Fibroblast of pulmonary artery (primary cell): ENCODE measurements at places on chromosomes 16 and 17.

DNA sequence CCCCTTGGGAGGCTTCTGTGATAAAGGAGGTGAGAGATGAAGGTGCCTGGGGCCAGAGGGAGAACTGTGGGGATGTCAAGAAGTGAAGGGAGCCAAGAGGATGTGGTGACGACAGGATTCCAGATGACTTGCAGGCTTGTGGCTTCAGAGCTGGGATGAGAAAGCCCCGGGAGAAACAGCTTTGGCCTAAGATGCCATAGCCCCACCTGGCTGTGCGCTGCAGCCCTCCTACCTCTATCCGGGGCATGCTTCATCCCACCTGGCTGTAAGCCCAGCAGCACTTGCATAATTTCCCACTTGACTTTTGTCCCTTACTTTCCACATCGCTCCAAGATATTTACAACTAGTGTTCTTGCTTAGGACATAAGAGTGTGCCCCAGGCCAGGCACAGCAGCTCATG is 29.3 kb downstream of the GINS3 start:
- peak; percentile 29 for DNase-seq

GRCh38 chr16:4090351-4090851 is 25.8 kb downstream of the ADCY9 start:
- peak; percentile 27 for DNase-seq

GRCh38 chr16:47780213-47780875 is 319.2 kb downstream of the PHKB start:
- no peak for DNase-seq

DNA sequence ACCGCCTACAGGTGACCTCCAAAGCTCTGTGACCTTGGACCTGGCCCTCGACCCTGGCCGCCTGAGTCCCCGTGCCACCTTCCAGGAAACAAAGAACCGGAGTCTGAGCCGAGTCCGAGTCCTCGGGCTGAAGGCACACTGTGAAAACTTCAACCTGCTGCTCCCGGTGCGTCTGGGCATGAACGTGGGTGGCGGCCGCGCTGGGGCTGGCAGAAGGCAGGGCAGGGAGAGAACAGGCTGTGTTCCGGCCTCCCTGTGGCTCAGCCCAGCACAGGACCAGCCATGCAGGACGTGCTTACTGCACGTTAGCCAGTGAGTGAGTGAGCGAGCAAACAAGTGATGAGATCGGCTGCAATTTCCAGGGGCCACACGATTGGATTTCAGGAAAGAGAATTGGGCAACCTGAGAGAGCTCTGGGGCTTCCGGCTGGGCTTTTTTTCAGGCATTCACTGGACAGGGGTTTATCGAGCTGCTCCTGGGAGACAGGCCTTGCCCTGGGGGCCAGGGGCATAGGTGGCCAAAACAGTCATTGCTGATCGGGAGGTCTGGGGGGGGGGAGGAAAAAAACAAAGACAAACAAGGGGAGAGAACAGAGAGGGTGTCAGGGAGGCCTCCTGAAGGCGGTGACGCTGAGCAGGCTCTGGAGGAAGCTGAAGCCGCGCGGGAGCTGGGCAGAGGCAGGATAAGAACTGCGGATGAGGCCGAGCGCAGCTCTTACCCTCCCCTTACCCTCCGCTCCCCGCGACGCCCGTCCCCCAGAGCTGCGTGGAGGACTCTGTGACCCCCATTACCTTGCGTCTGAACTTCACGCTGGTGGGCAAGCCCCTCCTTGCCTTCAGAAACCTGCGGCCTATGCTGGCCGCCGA is 16.9 kb downstream of the ITGAX start:
- DNase-seq: no peak

DNA sequence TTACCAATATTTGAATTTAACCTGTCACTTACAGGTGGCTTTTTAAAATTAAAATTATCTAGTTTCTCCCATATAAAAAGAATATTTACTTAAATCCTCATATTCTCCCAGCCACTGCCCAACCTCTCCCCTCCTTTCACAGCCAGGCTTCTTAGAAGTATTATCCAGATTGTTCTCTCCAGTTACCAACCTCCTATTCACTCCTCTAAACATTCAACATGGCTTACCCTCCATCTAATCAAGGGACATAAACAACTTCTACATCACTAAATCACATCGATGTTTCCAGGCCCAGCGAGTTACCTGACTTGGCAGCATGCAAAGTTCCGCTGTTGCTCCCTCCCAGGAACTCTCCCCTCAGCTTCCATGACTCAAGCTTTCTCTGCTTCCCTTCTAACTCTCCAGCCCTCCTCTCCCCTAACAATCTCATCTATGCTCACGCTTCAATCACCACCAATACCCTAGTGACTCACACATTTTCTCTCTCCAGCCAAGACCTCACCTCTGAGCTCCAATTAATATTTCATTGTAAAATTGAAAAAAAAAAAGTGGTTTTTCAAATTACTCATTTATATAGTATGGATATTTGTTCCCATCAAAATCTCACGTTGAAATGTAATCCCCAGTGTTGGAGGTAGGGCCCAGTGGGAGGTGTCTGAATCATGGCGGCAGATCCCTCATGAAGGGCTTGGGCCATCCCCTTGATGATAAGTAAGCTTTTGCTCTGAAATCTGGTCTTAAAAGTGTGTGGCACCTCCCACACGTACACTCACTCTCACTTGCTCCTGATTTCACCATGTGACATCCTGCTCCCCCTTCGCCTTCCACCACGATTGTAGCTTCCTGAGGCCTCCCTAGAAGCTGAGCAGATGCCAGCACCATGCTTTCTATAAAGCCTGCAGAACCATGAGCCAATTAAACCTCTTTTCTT is 88.5 kb downstream of the HELZ start:
- DNase-seq: peak; percentile 22

GRCh38 chr17:9408868-9409829 is 166.5 kb downstream of the STX8 start:
- no peak for DNase-seq

- DNase-seq: no peak
These were observed 176.0 kb downstream of the WWOX start for GRCh38 chr16:78275420-78275819.

- no peak for DNase-seq
These were observed 76.5 kb upstream of the GSE1 start for GRCh38 chr16:85536411-85537330.

DNA sequence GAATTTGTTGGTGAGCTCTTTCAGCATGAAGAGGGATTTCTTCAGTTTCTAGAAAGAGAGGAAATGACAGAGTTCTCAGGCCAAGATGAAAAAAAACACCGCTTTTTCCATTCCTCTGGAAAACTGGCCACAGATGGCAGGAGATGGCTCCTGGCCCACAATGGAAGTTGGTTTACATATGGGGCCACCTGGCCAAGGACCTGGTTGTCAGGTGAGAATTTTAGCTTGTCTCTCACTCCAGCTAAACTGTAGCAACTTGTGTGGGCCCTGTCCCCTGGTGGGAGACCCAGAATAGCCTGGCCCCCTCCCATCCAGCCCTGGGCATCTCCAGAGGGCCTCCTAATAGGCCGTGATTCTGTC is 33.6 kb downstream of the LGALS9 start:
- no peak for DNase-seq

DNA sequence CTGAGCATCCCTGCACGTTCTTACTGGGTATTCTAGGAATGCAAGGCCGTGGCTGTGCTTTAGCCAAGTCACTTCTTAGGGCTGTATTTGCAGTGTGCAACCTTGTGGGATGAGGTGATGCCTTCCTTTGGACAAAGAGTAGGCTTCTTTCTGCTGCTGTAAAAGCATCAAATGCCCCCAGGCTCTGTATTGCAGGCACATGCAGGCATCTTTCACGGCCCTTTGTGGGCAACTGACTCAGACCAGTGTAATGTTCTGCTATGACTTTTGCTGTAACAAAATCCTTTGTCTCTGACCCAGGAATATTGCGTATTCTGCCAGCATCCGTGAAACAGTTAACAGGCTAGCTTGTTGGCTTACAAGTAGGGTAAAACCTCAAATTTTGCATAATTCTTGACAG is 30.9 kb upstream of the GCSH start:
- DNase-seq: no peak

GRCh38 chr17:81870131-81870980 is 781 bp downstream of the ARHGDIA start:
- peak; percentile 51 for DNase-seq
